ENCODE measurements at places on chromosomes 5 and 9. TPM values are rescaled to one million over a fixed set of nuclear protein-coding genes. Genes with fewer than 3 reads are reported as not detected.

Gene NOL8
- total RNA-seq: 41.8 TPM

Gene LCN9
- not detected for total RNA-seq

- peak; percentile 5 for DNase-seq
- no peak overlapping the region for H3K4me3 ChIP-seq
- H3K27ac ChIP-seq: no peak overlapping the region
- H3K27me3 ChIP-seq: no peaks in the 10 kb centered on the region
- H3K36me3 ChIP-seq: no peaks in the 10 kb centered on the region
- H3K4me1 ChIP-seq: no peaks in the 10 kb centered on the region
Measured at GRCh38 chr5:78888580-78889368, 96.3 kb downstream of the ARSB start.

Gene CAMK4
- 0.21 TPM for total RNA-seq

GRCh38 chr5:154164249-154164581, 26.3 kb upstream of the GALNT10 start:
- no peak overlapping the region for H3K27ac ChIP-seq
- H3K36me3 ChIP-seq: no peaks in the 10 kb centered on the region
- DNase-seq: no peak

GRCh38 chr5:54630738-54631359, 113.3 kb downstream of the SNX18 start:
- no peak overlapping the region for H3K4me3 ChIP-seq
- H3K27ac ChIP-seq: no peak overlapping the region
- DNase-seq: no peak

- no peaks in the 10 kb centered on the region for H3K4me1 ChIP-seq
- no peak overlapping the region for H3K4me3 ChIP-seq
- no peaks in the 10 kb centered on the region for H3K36me3 ChIP-seq
Measured at GRCh38 chr9:9623506-9623905, 989.3 kb downstream of the PTPRD start.

GRCh38 chr5:131142970-131143617, 22.0 kb downstream of the HINT1 start:
- no peaks in the 10 kb centered on the region for H3K36me3 ChIP-seq
- H3K4me3 ChIP-seq: no peak overlapping the region
- no peak overlapping the region for H3K27ac ChIP-seq
- H3K27me3 ChIP-seq: no peaks in the 10 kb centered on the region
- no peak for DNase-seq
- H3K4me1 ChIP-seq: no peaks in the 10 kb centered on the region

GRCh38 chr9:134123764-134124128, 12.1 kb upstream of the WDR5 start:
- H3K4me1 ChIP-seq: peaks cover 6% of the 10 kb centered on the region
- no peak overlapping the region for H3K27ac ChIP-seq
- no peak for DNase-seq
- H3K36me3 ChIP-seq: no peaks in the 10 kb centered on the region
- H3K27me3 ChIP-seq: no peaks in the 10 kb centered on the region

GRCh38 chr9:134658378-134658955, 16.9 kb downstream of the COL5A1 start:
- peaks cover 19% of the 10 kb centered on the region for H3K4me1 ChIP-seq
- no peak for DNase-seq
- no peak overlapping the region for H3K27ac ChIP-seq

DNA sequence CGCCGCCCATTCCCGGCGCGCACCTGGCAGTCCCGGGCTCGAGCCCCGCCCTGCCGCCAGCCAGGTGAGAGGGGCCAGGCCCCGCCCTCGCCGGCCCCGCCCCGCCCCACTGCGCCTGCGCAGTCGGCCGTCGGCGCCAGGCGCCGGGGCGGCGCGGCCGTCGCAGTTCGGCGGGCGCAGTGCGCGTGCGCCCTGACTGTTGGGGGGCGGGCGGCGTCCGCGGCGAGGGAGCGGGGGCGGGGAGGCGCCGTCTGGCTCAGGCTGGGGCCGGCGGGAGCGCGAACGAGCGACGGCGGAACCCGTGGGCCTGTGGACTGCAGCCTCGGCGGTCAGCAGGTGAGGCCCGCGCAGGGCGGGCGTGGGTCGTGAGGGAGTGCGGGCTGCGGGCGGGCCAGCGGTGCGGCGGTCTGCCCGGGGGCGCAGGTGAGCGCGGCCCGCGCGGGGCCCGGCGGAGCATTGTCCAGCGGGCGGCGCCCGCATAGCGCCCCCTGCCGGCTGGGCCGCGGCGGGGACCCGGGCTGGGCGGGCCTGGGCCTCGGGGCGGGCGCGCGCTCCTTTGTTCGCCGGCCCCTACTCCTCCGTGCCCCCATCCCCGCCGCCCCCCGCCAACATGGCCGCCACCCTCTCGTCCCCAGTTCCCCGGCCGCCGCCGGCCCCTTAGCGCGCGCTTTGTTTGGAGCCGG, at the start of gene SPIN1:
TSS of gene SPIN1 (plus strand) at position 242 of the 683 bp plus-strand sequence. CDS start 38,096 bp downstream, outside the sequence.
- peak within 1 kb of the TSS; percentile 99 for H3K4me3 ChIP-seq
- peak within 1 kb of the TSS; percentile 94 for H3K27ac ChIP-seq
- no peaks in the 10 kb centered on the region for H3K27me3 ChIP-seq
- peaks cover 26% of the 10 kb centered on the region for H3K4me1 ChIP-seq

DNA sequence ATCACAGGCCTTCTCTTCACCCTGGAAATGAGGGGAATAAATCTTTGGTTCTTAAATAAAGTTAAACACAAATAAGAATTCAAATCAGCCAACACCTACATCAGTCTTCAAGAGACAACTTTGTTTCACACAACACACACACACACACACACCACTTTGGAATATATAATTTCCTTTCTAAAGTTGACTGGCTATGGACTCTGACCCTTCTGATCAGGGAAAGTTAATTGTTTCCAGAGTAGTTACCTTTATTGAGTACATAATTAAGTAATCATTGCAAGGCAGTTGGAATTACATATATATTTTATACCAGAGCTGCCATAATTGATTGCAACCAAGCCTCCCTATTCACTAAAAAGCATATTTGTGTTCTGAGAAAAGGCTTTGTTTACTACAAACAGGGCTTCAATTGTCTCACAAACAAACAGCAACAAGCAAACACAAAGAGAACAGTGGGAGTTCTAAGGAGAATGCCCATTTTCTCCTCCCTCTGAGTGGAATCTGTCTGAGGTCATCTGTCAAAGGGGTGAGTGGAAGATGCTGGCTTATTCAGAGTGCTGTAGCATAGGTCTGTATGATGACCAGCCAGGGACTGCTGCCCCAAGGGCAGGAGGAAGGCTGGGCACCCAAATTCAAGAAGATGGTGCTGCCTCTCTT, 136.6 kb downstream of the SEMA6A start:
- H3K27me3 ChIP-seq: no peaks in the 10 kb centered on the region
- no peak overlapping the region for H3K4me3 ChIP-seq
- H3K4me1 ChIP-seq: peaks cover 7% of the 10 kb centered on the region

GRCh38 chr5:84673785-84674184, 289.1 kb upstream of the EDIL3 start:
- no peak overlapping the region for H3K4me3 ChIP-seq
- H3K4me1 ChIP-seq: no peaks in the 10 kb centered on the region
- DNase-seq: no peak
- no peaks in the 10 kb centered on the region for H3K27me3 ChIP-seq
- H3K36me3 ChIP-seq: no peaks in the 10 kb centered on the region
- H3K27ac ChIP-seq: no peak overlapping the region

- H3K27ac ChIP-seq: peak overlapping the region; percentile 69
- DNase-seq: peak; percentile 55
- peak overlapping the region; percentile 88 for H3K4me3 ChIP-seq
- H3K4me1 ChIP-seq: peaks cover 35% of the 10 kb centered on the region
- H3K27me3 ChIP-seq: peaks cover 23% of the 10 kb centered on the region
Measured at GRCh38 chr5:159098603-159099436, 896 bp downstream of the EBF1 start.

DNA sequence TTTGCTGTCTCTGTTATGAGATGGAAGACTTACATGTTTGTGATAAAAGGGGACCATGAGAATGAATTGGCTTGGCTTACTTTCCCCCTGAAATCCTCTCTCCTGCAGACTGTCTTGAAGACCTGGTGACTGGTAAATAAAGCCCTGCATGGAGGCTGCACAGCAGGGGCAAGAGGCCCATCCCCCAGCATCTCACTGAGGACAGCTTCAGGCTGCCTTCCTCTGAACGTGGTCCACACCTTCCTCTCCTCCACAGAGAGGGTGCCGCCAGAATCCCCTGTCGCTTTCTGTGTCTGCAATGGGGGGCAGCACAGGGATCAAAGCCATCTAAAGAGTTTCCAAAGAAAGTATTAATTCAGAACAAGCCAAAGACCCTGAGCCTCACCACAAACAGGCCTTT, 94.6 kb downstream of the SYK start:
- DNase-seq: no peak
- H3K4me1 ChIP-seq: no peaks in the 10 kb centered on the region
- H3K4me3 ChIP-seq: no peak overlapping the region
- H3K27me3 ChIP-seq: no peaks in the 10 kb centered on the region
- H3K36me3 ChIP-seq: no peaks in the 10 kb centered on the region

Gene DOCK8
- 5.7 TPM for total RNA-seq

DNA sequence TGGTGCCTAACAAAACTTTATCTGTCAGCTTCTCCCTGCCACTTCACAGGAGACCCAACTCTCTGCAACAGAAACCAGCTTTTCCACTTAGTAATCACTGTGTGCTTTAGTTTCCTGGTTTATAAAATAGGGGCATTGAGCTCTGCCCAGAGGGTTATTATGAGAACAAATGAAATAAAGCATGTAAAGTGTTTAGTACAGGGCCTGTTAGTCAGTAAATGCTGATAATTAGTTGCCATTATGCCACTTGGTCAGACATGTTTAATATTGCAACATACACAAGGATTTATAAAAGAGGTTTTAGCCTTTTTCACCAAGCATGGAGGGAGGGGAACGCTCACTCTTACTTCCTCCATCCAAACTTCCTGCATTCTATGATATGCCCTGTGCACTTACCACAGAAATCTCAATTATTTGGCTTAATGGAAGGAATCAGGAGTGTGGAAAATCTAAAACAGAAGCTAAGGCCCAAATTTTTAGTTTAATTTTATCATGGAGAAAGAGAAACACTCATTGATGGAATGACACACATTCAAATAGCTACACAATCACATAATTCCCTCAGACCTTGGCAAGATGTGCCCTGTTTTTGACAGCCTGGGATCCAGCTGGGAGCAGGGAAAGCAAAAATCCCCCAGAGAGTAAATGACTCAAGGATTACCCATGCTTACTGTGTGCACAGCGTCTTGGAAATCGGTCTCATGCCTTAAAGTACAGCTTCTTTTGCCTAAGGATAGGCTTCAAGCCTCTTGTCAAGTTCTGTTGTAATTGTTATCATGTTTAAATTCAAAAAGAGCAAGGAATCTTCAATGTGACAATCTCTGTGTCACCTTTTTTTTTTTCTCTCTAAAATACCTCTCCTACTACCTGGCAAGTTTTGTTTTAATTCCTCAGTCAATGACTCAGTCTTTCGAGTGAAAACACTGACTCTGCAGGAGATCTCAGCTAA, 34.0 kb downstream of the ZNF474 start:
- H3K27ac ChIP-seq: peak overlapping the region; percentile 81
- H3K36me3 ChIP-seq: no peaks in the 10 kb centered on the region
- H3K4me1 ChIP-seq: peaks cover 23% of the 10 kb centered on the region
- H3K27me3 ChIP-seq: no peaks in the 10 kb centered on the region

DNA sequence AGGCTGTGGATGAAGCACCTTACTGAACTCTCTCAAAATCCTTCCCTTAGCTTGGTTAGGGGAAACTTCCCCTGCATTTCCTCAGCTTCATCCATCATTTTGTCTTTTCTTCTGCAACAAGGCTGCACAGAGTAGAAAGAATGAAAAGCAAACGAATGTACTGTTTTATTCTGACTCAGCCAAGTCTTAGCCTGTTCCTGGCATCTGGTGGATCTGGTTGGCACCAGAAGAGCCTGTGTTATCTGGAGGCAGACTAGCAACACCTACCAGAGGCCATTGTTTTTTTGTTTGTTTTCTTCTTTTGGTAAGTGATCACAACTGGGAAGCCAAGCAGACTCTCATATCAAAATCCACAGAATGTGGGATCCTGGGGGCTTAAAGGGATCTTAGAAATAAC, 200.7 kb downstream of the FANCC start:
- no peak overlapping the region for H3K27ac ChIP-seq
- no peak for DNase-seq
- no peaks in the 10 kb centered on the region for H3K27me3 ChIP-seq
- H3K4me3 ChIP-seq: no peak overlapping the region
- peaks cover 16% of the 10 kb centered on the region for H3K36me3 ChIP-seq
- peaks cover 12% of the 10 kb centered on the region for H3K4me1 ChIP-seq

Gene C5orf46
- total RNA-seq: 5.7 TPM

DNA sequence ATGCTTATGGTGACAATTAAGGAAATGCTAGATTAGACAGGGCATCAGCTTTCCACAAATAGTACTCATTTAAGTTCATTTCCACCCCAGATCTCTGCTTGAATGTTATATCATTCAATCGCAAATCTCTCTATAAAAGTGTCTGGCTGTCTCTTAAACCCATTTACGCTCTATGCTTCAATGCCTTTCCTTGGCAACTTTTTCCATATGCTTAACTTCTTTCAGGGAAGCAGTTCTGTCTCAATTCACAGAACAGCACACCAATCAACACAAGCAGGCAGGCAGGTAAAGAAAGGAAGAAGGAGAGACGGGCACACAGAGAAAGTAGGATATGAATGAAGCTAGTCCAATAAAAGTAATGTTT, 243.1 kb downstream of the DENND1A start:
- peaks cover 16% of the 10 kb centered on the region for H3K4me1 ChIP-seq
- no peak overlapping the region for H3K4me3 ChIP-seq
- H3K27ac ChIP-seq: no peak overlapping the region
- no peaks in the 10 kb centered on the region for H3K27me3 ChIP-seq
- DNase-seq: no peak
- peaks cover 8% of the 10 kb centered on the region for H3K36me3 ChIP-seq

GRCh38 chr5:100826133-100826532, 76.9 kb downstream of the ST8SIA4 start:
- H3K27me3 ChIP-seq: no peaks in the 10 kb centered on the region
- no peaks in the 10 kb centered on the region for H3K36me3 ChIP-seq
- H3K4me3 ChIP-seq: no peak overlapping the region
- H3K4me1 ChIP-seq: peaks cover 17% of the 10 kb centered on the region
- H3K27ac ChIP-seq: no peak overlapping the region

Gene SLC36A3
- total RNA-seq: not detected

DNA sequence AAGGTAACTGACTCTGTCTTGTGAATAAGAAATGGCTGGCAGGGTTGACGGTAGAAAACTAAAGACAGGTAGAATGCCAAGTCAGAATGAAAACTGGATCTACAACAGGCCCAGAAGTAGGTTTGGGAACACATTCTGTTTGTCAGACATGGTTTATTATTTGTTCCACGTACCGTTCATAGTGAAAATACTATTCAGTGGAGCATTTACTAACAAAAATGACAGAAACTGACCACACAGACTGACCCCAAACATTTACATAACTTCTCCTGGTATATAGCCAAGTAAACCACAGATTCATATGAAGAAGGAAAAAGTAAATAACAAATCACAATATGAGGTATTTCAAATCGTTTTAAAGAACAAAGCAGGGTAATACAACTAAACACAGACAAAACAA, 73.7 kb downstream of the SLC38A9 start:
- DNase-seq: no peak
- peaks cover 23% of the 10 kb centered on the region for H3K4me1 ChIP-seq
- no peak overlapping the region for H3K4me3 ChIP-seq
- no peak overlapping the region for H3K27ac ChIP-seq

- no peaks in the 10 kb centered on the region for H3K4me1 ChIP-seq
- H3K27ac ChIP-seq: no peak overlapping the region
- no peak for DNase-seq
- no peaks in the 10 kb centered on the region for H3K36me3 ChIP-seq
Measured at GRCh38 chr5:107792940-107793339, 122.2 kb upstream of the EFNA5 start.
